ENCODE measurements at places on chromosomes 1 and 21.

DNA sequence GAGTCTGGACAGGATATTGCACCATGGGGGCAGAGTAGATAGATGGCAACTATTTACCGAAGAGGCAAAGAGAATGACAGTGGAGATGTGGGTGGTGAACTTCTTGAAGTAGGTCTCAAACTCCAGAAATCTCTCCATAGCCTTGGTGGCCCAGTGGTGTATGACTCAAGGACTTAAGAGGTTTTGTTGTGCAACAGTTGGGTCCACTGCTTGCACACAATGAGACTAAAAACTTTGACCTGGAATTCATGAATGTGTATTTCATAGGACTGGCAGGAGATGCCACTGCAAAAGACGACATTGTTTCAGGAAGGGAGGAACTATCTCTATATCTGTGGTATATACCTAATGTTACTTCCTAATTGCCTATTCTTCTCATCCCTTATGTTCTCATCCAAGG lies 75.9 kb downstream of the ZSCAN20 start:
- DNase-seq = no peak

DNA sequence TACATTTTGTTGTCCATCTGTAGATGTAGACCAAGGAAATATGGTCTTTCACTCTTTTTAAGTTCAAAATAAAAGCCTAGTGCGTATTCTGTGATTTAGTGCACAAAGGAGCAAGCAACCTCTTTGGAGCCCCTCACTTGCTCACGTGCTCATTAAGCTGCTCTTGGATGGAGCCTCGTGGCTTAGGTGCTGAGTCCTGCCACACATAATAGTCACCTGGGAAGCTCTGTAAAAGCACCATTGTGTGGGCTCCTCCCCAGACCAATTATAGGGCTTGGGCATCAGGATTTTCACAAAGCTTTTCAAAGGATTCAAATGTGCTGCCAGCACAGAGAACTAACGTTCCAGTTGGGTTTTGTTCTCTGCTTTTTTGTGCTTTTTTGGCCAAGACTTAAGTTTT lies 85.0 kb downstream of the PCP4 start:
- no peak for DNase-seq

DNA sequence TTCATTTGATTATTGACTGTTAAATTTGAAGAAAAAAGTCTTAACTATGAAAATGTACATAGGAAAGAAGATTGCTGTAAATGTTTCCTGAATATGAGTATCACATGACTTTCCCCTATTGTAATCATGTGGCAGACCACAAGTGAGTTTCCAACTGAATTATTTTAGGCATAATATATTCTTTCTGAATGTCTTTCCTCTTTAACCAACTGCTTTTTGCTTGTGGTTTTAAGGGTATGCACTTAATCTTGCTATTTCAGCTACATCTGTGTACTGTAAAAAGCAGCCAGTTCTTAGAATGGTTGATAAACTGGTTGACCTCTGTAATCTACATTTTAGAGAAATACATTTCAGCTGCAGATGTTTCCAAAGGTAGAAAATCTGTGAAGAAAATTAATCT lies 400.7 kb downstream of the NEGR1 start:
- DNase-seq = peak; percentile 94

GRCh38 chr1:99943223-99943794 lies 26.5 kb upstream of the SLC35A3 start:
- DNase-seq = peak; percentile 69

- DNase-seq = no peak
Observed at GRCh38 chr1:211336161-211336560, 9.5 kb downstream of the TRAF5 start.

DNA sequence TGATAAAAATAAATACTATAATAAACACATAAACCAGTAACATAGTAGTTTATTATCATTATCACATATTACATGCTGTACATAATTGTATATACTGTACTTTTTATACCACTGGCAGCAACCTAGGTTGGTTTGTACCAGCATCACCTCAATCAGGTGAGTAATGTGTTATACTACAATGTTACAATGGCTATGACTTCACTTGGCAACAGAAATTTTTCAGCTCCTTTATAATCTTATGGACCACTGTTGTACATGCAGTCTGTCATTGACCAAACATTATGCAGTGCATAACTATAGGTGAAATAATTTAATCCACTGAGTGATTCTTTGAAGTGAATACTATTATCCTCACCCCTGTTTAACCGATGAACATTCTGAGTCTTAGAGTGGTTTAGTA lies 44.5 kb downstream of the TNFSF4 start:
- DNase-seq = no peak

DNA sequence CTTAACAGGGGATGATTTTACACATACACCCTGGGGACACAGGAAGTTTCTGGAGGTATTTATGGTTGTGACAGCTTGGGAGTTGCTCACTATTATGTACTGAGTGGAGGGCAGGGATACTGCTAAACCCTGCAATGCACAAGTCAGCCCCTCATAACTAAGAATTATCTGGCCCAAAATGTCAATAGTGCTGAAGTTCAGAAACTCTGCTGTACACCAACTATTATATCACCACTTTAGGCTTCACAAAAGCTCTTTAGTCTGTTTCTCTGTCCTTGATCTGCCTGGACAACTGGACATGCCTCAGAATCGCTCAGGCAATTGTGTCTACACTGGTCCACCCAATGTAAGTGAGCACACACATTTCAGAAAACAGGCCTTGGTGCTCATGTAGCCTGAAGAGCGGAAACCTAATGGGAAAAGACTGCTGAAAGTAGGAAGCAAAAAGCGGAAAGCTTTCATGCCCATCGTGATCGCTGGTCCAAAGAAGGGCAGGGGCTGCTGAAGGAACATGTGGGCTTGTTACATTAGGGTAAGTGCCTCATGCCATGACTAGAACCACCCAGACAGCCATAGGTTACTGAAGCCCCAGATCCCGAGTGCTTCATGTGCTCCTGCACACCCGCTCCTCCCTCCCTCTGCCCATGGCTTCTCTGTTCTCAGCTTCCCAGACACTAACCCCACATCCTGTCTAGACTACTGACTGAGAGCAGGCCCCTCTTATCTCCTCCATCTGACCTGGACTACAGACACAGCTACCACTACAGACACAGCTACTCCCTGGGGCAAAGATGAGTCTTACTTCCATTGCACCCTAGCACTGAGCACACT lies 73.5 kb downstream of the LRIG2 start:
- peak; percentile 65 for DNase-seq

- DNase-seq = no peak
Observed at GRCh38 chr1:204453141-204453772, 41.3 kb downstream of the PIK3C2B start.

- no peak for DNase-seq
Observed at GRCh38 chr1:209249785-209250440, 333.6 kb upstream of the CAMK1G start.

- DNase-seq = peak; percentile 25
Observed at GRCh38 chr21:27564684-27565301, 597.9 kb upstream of the ADAMTS5 start.

- DNase-seq = no peak
Observed at GRCh38 chr1:118136187-118136941, 48.7 kb downstream of the SPAG17 start.

GRCh38 chr1:231557898-231558707 lies 29.6 kb downstream of the TSNAX start:
- DNase-seq = no peak

DNA sequence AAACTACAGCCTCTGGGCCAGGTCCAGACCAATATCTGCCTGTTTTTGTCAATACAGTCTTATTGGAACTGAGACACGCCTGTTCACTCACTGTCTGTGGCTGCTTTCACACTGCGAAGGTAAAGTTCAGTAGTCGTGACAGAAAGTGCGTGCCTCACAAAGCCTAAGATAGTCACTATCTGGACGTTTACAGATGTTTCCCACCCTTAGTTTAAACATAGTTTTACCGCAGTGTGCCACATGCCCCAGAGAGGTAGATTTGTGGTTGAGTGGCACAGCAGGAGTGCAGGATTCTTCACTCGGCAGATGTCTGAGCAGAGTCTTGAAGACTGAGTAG lies 61.9 kb downstream of the NFASC start:
- no peak for DNase-seq

- DNase-seq = peak; percentile 54
Observed at GRCh38 chr1:75908717-75909152, 23.5 kb downstream of the ASB17 start.

DNA sequence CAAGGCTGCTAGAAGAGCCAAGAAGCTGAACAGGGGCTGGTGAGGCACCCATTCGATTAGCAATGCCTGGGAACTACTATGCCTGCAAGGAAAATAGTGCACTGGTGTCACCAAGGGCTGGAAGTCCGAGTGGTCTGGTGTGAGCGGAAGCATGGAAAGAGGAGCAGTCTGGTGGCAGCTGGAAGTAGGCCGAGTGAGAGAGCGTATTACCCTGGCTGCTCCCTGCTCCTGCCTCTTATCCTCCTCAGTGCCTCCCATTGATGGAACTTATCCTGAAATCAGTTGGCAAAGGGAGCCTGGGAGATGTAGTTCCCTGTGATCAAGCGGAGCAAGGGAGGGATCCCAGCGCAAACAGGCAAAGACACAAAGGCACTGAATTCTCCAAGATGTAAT lies 9.6 kb downstream of the SMAP2 start:
- DNase-seq = peak; percentile 82

GRCh38 chr1:40075266-40075665 lies 21.8 kb downstream of the PPT1 start:
- DNase-seq = peak; percentile 51

GRCh38 chr21:46248827-46249226 lies 20.3 kb upstream of the LSS start:
- DNase-seq = no peak

- DNase-seq = no peak
Observed at GRCh38 chr21:21324297-21324696, 326.1 kb downstream of the NCAM2 start.

DNA sequence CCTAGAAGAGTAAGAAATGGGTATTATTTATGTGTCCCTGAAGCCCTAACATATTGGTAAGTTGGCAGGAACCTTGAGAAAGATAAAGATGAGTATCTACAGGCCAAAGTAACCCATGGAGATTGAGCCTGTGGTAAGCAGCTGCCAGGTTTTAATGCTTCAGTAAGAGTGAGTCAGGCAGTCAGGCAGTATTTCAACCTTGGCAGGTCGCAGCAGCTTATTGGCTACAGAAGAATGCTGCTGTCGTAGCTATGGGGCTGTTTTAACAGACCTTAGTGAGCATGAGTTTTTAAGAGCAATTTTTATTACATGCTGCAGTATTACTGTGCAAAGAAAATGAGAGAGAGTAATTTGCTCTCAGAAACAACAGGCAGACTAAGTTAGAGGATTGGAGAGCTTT lies 10.3 kb upstream of the SLC30A10 start:
- no peak for DNase-seq

DNA sequence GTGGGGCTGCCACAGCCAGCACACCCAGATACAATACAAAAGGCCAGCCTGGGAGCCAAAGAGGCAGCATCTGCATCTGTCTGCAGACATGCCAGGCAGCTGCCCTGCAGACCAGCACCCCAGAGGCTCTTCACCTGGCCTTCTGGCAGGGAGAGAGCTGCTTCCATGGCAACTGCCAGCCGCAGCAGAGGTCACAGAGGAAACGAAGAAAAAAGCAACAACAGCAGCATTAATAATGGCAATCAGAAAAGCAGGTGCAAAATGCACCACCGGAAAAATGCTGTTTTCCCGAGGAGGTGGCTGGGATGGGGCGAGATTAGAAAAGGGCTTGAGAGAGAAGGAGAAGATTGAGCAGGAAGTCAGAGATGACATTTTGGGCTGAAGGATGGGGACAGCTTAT lies 309.5 kb downstream of the PCP4 start:
- DNase-seq = no peak

GRCh38 chr1:169309178-169310166 lies 58.1 kb downstream of the NME7 start:
- peak; percentile 93 for DNase-seq

DNA sequence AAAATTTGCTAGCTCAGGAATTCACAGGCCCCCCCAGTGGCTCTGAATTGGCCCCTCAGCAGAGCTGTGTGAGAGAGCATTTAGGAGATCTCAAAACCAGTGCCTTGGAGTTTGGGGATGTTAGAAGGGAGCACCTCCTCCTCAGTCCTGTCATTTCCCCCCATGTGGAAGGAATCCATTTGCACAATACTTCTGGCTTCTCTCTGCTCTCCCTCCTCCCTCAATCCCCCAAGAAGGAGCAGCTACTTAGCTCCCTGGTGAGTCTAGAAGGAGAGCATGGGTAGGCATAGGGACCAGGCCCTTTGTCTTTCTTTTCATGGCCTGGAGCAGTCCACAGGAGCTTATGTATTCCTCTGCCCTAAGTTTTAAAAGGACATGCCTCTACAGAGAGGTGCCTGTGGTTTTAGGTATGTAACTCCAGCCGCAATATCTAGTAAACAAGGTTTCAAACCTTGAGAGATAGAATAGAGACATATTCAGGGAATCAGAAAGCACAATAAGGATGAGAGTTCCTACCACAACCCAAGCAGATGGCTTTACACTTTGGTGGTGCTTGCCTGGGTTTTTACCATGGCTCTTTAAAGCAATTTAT lies 199.4 kb downstream of the FCRL5 start:
- no peak for DNase-seq

DNA sequence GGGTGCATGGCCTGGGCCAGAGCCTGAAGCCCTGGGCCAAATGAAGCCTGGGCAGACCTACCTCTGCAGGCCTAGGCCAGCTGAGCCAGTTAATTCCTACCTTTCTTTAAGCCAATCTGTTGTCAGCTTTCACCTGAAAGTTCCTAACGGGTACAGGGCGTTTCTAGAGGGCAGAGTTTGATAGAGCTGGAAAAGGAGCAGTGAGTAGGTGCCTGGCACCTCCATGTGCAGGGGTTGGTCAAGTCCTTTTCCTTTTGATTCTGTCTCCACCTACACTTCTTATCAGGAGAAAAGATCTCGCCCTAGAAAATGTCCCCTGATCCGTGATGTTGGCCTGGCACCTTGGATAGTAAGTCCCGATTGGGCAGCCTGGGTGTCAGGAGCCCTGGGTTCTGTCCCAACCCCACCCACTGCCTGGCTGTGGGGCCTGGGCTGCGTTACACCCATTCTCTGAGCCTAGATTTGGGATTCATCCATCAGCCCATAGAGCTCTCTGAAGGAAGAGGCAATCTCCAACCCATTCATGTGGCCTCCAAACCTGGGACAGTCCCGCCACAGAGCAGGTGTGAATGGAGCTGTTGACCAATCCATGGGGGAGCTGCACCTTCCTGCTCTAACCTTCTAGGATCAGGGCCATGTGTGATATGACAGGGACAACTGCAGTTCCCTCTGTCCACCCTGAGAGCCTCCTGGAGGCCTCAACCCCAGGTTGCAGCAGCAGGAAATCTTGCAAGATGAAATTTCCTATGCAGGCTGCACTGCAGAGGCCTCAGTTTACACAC lies 304.3 kb downstream of the MATN1 start:
- no peak for DNase-seq

- DNase-seq = peak; percentile 49
Observed at GRCh38 chr1:34500451-34500850, 254.4 kb upstream of the GJB5 start.

GRCh38 chr1:108551137-108551862 lies 8.6 kb upstream of the EEIG2 start:
- DNase-seq = no peak

- no peak for DNase-seq
Observed at GRCh38 chr1:153899509-153899908, 23.3 kb downstream of the GATAD2B start.

DNA sequence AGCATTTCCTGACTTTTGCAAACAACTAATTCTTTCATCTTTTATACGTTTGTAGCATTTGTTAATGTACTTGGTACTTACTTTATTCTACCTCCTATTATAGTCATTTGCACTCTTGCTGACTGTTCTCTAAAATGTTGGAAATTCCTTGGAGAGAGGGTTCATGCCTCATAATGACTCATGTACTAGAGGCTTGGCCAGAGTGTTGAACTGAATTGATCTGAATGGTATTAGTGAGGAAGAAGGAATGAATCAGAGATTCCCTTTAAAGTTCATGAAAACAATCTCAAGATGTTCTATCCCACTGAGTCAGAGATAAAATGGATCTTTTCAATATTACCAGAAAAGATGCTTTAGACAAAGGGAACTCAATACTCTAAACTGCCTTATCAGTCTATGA lies 383.4 kb downstream of the SEC16B start:
- DNase-seq = no peak
